ENCODE measurements at places on chromosomes 16 and 17. TPM values are rescaled to one million over a fixed set of nuclear protein-coding genes. Genes with fewer than 3 reads are reported as not detected.

The MOSMO gene
- total RNA-seq = 11.8 TPM

DNA sequence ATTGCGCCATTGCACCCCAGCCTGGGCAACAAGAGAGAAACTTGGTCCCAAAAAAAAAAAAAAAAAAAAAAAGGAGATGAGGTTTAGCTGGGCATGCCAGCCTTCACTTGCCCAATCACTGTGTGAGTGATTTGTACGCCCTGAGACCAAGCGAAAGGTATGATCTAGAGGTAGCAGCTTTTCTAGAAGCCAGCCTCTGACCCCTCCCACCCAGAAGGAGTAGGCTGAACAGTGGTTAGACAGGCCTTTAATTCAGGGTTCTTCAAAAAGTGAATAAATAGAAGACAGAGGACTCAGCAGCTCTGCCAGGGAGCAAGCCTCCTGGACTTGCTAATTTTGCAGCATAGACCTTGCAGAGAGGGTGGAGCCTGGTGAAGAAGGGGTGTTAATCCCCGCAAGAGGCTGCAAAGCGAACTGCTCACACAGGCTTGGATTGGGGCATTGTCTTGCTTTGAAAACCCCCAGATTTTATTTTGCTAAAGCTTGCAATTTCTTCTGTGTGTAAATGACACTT is 7.1 kb upstream of the CYTH1 start:
- DNase-seq = no peak

DNA sequence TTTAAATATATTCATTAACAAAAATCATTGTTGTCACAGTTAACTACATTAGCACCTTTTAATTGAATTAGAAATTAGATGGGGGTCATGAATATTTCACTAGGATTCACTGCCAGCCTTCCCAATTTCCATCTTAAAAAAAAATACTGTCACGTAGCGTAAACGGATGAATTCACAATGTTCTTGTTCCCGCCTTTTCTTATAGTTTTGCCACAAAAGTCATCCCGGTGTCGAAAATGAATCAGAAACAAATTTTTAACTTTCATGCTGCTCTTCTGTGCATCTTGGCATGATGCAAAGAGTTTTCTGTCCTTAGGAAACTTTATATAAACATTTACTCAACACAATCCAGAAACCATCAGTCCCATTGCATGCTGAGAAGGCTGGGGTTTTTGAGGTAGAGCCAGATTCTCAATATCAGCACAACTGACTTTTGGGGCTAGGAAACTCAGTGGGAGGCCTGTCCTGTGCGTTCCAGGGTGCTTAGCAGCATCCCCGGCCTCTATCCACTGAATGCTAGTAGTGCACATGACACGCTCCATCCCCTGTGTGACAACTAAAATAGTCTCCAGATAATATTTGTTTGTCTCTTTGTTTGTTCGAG is 252.9 kb upstream of the XYLT1 start:
- DNase-seq = no peak

GRCh38 chr16:86571530-86571915 is 4.9 kb downstream of the FOXC2 start:
- no peak for DNase-seq

DNA sequence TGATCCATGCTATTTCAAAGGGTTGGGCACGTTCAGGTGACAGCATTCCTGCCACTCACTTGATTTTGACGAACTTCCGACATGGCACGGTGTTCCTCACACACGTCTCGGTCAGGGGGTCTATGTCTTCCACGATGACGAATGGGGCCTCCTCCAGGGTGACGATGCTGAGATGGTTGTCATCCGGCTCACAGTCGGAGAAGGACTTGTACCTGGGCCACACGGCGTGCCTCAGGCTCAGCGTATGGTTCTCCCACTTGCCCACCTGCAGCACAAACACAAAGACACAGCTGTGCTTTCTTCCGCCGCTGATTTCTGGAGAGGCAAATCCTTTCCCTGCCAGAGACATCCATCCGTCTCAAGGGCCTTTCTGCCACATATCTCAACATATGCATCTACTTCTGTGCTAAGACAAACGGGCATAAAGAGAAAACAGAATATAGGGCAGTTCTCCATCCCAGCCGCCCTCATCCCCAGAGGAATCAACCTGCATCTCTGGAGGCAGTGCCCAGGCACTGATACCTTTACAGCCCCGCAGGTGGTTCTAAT is 332.5 kb downstream of the GRIN2A start:
- DNase-seq = no peak

Data from activated naive CD4-positive, alpha-beta T cell treated with anti-CD3 and anti-CD28 coated beads, Interleukin-2, amount 50 U/mL, for 72 hours (primary cell).